Camera-type eye (tissue), 1 donor: ENCODE measurements at places on chromosomes 2 and 18. TPM values are rescaled to one million over a fixed set of nuclear protein-coding genes. Genes with fewer than 3 reads are reported as not detected.

Gene NEURL3
- 0.27 TPM for total RNA-seq

Gene SYT4
- total RNA-seq, result 68.5 TPM

Gene GALR1
- total RNA-seq, result 0.16 TPM

Gene ADGRF3
- not detected for total RNA-seq

Gene AFF3
- total RNA-seq, result 29.7 TPM

Gene SLC11A1
- total RNA-seq, result 7.8 TPM

Gene LYG1
- 1.5 TPM for total RNA-seq

Gene PFN4
- 4.1 TPM for total RNA-seq

Gene ATP6V1C2
- total RNA-seq, result 36.4 TPM

Gene CDH2
- 225 TPM for total RNA-seq

Gene SIGLEC15
- total RNA-seq, result 0.99 TPM

Gene SLC4A3
- total RNA-seq, result 9.8 TPM
